BE2C (cell line): ENCODE measurements at places on chromosomes 2 and 18.

GRCh38 chr2:88054782-88055370 lies 707 bp downstream of the KRCC1 start:
- no peak for DNase-seq

- no peak for DNase-seq
Observed at GRCh38 chr2:138742441-138743057, 37.6 kb downstream of the NXPH2 start.

DNA sequence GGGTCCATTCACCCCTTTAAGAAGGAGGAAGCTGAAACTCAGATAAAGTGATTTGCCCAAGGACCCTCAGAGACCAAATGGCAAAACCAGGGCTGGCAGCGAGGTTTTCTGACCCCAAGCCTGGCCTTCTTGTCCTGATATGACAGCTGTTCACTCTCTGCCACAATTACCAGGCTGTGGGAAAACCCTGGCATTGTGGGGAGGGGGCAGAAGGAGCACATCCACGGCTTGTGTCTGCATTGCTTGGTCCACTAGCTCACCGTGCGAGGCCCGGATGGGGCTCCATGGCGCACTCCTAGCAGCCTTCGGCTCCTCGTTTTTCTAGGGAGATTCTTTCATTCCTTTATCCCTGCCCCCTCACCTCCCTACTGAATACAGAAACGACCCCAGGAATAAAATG lies 143.4 kb upstream of the SIX2 start:
- DNase-seq, result no peak

- no peak for DNase-seq
Observed at GRCh38 chr2:107633580-107634147, 193.0 kb upstream of the RGPD4 start.

DNA sequence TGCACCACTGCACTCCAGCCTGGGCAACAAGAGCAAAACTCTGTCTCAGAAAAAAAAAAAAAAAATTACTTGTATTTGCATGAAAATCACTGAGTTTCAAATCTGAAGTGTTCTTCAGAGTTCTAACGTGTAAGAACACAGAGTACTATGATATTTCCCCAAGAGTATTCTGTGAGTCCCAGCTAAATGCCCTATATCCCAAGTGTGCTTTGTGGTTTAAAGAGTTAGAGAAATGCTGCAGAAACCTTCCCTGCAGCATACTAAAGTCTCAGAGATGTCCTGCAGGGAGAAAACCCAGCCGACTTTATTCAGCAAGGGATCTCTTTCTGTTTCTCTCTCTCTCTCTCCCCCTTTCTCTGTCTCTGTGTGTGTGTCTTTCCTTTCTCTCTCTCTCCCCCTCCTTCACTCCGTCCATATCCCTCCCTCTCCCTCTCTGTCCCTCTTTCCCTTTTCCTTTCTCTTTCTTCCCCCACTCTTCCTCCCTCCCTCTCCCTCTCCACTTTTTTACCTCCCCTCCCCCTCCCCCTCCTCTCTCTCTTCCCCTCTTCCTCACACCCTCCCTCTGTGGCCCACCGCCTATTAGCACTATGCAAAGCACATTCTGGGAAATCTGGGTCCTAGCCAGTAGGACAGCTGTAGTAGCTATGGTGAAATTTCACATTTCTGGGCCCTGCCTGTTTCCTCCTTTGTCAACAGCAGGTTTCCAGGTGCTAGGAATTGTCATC lies 54.2 kb downstream of the ACTR2 start:
- no peak for DNase-seq

DNA sequence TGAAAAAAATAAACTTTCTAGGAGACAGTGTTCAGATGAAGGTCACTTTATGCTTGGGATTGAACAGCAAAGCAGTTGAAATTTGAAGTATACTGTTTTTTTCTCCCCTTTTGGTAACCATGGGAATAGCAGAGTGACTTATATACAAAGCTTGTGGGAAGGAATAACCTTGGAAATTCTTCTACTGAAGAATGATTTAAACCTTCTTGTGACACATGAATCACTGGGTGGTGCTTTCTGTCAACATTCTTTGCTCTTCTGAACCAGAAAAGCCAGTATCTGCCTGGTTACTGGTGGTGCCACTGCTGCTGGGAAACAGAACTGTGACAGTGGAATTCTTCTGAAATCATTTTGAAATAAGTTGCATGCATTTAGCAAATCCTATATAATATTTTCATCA lies 39.4 kb upstream of the RND3 start:
- DNase-seq, result no peak

DNA sequence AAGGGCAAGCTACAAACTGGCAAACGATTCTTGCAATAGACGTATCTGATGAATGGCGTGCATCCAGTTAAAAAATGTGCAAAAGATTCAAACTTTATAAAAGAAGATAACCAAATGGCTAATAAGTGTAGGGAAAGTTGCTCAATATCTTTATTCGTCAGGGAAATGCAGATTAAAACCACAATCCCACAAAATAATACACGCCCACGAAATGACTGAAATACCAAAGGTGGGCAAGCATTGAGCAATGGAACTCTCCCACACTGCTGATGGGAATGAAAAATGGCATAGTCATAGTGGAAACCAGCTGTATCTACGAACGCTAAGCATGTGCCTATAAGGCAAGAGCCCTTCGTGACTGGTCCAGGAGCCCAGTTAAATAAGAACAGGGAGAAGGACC lies 168.6 kb upstream of the SIX2 start:
- no peak for DNase-seq

- no peak for DNase-seq
Observed at GRCh38 chr2:238954841-238955591, 107.1 kb downstream of the TWIST2 start.

GRCh38 chr2:158633261-158633660 lies 161.9 kb upstream of the DAPL1 start:
- DNase-seq, result no peak

DNA sequence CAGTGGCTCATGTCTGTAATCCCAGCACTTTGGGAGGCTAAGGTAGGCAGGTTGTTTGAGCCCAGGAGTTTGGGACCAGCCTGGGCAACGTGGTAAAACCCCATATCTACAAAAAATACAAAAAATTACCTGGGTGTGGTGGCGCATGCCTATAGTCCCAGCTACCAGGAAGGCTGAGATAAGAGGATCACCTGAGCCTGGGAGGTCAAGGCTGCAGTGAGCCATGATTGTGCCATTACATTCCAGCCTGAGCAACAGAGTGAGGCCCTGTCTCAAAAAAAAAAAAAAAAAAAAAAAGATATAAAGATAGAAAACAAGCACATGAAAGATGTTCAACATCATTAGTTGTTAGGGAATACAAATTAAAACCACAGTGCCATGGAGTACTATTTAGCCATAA lies 65.3 kb upstream of the UGP2 start:
- no peak for DNase-seq

- no peak for DNase-seq
Observed at GRCh38 chr2:121664086-121664485, 14.8 kb upstream of the CLASP1 start.
